Activated CD8-positive, alpha-beta memory T cell treated with anti-CD3 and anti-CD28 coated beads for 1 hour (primary cell): ENCODE measurements at places on chromosomes 2 and 18.

- no peak for DNase-seq
Measured at GRCh38 chr2:198774576-198774975, 683.2 kb downstream of the SATB2 start.

GRCh38 chr18:37107748-37108522 is 279.0 kb downstream of the KIAA1328 start:
- no peak for DNase-seq

DNA sequence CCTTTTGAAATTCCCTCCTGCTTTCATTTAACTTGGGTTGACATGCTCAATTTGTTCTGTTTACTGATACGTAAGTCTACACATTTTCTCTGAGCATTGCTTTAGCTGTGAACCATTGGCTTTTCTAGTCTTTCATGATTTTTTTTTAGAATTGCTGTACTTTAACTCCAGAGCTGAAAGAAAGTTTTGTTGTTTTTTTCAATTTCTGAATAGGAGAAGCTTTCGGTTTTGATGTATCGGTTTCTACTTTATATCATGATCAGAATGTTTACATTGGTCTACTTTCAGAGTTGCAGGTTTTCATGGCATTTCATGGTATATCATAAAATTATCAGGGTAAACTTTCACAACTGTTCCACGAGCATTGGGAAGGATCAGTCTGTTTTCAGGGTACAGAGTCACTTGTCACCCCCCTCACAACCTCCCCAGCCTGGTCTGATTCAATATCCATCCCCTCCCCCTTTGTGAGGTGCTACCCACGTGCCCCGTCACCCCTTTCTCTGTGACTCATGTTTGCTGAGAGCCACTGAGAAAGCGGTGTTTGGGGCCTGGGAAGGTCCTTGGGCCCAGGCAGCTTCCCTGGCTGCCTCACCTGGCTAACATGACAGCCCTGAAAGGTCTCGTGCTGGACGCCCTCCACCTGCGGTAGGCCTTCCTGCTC is 7.0 kb downstream of the ASTL start:
- no peak for DNase-seq

DNA sequence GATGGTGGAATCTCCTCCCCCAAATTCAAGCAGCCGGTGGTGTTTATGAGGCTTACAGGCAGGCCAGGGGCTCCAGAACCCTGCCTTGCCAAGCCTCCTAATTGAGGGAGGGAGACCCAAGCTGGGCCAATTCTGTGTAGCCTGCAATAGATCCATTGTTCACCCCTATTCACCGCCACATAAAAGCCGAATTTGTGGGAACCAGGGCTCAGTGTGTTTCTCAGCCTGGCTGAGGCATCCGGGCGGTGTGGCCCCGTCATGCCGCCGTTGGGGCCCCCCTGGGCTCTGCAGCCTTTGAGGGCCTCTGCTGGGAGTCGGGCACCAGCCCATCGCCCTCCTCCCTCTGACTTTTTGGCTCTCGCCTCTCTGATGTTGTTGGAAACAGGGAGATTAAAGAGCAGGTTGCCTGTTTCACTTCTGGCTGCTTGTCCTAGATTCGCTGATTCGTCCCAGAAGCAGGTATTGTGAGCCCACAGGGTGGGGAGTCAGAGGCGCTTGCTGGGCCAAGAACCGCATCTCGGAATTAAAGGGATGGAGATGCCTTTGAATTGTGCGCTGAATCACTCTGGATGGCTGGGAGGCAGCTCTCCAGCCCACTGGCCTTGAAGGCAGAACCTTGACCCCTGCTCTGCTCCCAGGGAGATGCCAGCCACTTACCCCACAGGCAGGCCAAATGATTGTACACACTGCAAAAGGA is 14.7 kb upstream of the OTOS start:
- DNase-seq = no peak

GRCh38 chr2:109497911-109498870 is 115.6 kb downstream of the SEPTIN10 start:
- no peak for DNase-seq

- no peak for DNase-seq
Measured at GRCh38 chr2:39448169-39448502, 11.1 kb upstream of the MAP4K3 start.

GRCh38 chr2:200748779-200749178 is 62.9 kb upstream of the BZW1 start:
- DNase-seq = no peak

DNA sequence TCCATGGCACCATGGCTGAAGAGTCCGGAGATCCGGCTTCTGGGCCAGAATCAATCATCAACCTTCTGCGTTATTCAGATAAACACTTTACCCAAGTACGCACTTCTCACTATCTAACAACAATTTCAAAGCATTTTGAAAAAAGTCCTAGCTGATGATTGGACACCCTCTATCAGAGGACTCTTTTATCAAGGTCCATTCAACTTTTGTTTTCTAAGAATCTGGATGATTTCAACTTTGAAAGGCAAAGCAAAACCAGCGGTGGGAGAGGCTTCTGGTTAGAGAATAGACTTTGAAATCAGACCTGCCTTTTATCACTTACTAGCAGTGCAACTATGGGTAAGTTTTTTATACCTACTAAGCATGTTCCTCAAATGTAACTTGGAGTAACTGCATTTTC is 293.6 kb upstream of the TNP1 start:
- DNase-seq = no peak

- DNase-seq = no peak
Measured at GRCh38 chr2:124121760-124122275, 96.7 kb downstream of the CNTNAP5 start.

- DNase-seq = no peak
Measured at GRCh38 chr2:69026026-69026425, 13.0 kb downstream of the ANTXR1 start.

- no peak for DNase-seq
Measured at GRCh38 chr2:217195658-217196446, 336.0 kb upstream of the TNP1 start.

GRCh38 chr18:61957801-61958516 is 65.2 kb upstream of the RNF152 start:
- no peak for DNase-seq

DNA sequence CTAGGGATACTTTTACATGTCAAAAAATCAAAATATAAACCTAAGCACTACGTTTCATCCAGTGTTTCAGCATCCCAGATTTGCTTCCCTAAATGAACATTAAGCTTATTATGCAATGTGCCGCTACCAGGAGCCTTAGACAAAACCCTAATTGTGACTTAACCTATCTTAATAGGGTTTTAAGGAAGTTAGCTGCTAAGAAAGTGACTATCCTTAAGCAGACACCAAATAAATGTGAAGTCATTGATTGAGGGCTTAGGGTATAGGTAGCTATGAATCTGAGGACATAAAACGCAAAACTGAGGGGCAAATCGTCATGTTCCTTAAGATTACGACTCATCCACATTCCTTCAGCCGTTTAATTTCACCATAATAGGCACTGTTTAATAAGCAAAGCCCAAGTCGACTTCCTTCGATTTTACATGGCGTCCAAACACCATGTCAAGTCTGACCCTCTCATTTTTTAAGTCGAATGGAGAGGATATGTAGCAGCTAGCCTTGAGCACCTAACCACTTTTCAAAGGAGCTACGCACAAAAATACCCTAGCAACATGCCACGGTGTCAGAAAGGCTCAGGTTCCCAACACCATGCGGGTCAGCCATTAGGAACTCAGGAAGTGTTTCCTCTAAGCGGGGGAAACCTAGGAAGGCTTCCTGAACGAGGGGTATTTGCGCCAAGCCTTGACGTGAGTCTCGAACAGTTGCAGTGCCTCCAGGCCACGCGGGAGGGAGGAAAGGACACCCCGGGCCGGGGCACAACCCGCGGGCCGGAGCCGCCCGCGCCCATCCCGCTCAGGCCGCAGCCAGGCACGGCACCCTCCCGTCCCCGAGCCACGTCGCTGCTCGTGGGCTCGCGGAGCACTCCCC is 1.0 kb downstream of the HDLBP start:
- no peak for DNase-seq

- no peak for DNase-seq
Measured at GRCh38 chr18:76959605-76960004, 137.2 kb downstream of the ZNF236 start.

DNA sequence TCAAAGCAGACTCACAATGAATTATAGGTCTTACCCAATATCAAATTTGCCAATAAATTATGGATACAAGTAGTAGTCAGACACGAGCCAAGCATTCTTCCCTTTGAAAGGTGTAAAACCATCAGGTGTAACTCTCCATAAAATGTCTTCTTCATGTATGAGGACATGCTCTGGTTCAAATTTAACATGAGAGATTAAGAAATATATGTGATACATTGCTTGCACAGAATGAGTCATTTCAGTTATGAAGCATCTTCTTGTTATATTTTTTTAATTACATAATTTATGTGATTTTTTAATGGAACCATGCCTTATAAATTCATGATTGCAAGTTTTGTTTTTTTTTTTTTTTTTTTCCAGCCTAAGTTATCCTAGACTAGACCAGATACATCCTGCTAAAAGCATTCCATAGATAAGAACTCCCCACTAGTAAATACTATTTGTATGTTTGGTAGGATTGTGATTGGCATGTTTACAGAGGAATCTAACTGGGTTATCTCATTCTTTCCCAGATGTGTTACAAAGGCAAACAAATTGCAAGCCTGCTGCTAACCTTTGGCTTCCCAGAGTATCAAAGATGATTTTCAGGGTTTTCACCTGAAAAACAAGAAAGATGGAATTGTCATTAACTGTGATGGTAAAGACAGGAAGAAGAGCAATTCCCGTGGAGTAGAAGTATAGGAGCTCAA is 621.9 kb downstream of the XIRP2 start:
- no peak for DNase-seq

GRCh38 chr2:71611781-71612527 is 158.6 kb downstream of the DYSF start:
- DNase-seq = no peak

DNA sequence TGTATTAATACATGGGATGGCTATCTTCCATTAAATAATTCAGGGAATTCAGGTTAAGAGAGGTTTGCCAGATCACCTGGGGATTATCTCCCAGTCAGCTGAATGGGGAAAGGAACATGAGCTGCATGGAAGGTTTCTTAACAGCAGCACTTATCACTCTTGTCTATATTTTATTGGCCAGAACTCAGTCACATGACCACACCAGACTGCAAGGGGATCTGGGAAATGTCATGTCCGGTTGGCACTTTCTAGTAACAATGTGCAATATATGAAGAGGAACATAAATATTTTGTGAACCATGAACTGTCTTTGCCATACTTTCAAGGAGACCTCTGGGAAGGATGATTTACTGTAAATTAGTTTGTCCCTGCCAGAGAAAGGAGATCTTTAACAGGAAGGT is 599.1 kb downstream of the SLC4A3 start:
- no peak for DNase-seq

DNA sequence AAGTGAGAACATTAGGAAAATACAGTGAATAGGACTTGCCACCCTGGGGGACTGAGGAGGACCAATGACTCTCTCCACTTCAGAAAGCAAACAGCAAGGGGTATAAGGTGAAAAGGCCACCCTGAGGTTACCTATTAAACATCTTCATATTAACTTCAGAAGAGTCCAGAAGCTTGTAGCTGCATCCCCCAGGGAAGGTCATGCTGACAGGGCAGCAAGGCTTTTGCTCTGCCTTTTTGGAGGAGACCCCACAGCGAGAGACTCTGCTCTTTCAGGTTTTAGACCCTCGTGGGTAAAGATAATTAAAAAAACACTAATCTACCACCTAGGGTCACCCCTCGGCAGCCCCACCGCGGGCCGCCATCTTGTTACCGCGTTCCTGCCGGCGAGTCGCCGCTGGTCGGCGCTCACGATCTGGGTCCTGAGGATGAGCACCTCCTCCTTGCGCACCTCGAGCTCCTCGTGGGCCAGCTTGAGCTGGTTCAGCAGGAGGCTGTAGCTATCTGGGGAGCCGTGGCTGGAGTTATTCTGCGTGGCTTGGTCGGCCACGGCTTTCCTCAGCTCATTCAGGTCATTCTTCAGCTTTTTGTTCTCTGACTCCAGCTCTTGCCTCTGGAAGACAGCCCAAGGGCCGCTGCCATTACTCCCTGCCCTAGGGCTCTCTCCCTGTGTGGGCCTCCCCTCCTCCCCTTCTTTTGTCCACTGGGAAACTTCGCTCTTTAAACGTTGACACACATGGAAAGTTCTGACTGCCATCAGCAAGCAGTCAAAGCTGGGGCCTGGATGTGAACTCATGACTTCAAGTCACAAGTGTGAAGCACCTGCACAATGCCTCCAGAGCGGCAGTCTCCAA is 50.7 kb upstream of the ACAA2 start:
- DNase-seq = no peak

- DNase-seq = no peak
Measured at GRCh38 chr2:73494031-73494430, 108.4 kb downstream of the ALMS1 start.

GRCh38 chr2:121159291-121160071 is 125.5 kb downstream of the TFCP2L1 start:
- DNase-seq = no peak

DNA sequence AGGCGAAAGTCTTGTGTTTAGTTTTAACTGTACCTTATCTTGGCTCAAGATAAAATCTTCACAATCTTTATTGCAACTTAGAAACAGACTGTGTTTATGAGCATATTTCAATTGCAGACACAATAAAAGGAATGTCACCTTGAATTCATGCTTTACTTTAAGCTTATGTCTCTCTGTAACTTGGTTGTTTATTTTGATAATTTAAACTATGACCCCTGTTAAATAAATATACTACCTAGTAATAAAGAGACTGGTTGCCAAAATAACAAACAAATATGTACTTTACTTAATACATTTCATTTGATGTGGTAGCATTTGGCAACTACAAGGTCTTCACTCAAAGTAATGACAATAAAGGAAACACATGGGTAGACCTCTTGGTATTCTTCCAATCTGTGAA is 202.6 kb downstream of the KCNJ3 start:
- no peak for DNase-seq

DNA sequence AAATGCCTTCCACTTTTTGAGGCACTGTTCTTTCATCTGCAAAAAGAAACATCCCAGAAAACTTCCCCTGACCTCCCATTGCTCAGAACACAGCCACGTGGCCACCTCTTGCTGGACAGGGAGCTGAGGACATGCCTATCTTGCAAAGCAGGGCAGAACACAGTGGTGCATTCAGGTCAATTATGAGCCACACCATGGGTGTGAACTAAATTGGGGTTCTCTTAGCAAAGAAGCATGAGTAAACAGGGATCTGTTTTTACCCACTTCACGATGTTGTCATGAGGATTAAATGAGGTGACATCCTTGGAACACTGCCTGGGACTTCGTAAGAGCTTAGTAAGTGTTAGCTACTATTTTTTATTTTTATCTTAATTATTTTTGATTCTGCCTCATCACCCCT is 25.1 kb downstream of the BMP10 start:
- no peak for DNase-seq

- DNase-seq = no peak
Measured at GRCh38 chr18:63143330-63143771, 176.2 kb downstream of the BCL2 start.

GRCh38 chr2:182883451-182883850 is 17.0 kb upstream of the FRZB start:
- no peak for DNase-seq

DNA sequence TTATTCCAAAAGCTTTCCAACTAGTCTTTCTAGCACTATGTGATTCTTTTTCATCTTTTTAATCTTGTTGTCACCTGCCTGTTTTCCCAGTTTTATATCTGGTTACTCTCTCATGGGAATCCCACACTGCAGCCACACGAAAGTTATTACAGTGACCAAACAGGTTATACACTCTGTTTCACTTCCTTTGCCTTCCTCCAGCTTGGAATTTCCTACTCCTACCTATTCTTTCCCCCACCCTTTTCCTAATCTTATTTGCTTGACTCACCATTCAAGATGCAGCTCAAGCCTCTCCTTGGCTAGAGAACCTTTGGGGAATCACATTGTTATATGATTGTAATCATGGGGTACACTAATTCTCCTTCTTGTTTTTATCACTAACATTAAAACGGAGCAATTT is 13.4 kb upstream of the TLK1 start:
- DNase-seq = no peak
